ENCODE measurements at places on chromosomes 2 and 18.

DNA sequence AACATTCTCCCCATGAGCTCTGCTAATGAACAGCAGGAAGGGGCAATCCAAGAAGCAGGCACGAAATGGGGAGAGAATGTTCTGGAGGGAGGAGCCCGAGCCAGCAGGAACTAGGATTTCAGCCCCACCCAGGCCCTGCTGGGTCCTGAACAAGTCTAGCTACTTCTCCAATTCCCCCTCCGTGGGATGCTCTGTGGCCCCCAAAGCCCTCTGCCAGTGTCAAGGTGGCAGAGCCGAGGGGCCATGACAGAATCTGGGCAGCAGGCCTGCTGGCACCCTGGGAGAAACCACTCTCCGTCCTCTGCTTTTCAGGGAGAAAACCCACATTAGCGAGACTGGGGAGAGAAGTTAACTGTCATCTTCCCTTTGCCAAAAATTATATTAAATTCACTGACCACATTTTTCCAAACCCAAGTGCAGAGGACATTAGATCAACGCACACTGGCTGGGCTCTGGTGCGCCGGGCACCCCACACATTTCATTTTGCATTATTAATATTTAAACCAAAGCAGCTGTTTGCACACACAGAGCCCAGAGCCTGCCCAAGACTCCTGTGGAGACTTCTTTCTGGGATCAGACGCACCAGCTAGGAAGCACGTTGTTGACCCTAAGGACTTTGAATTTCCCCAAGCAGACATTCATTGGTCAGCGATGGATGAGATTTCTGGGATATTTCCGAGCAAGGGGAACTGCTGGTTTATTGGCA is 80.2 kb upstream of the PKDCC start:
- DNase-seq, result peak; percentile 73

- peak; percentile 76 for DNase-seq
Observed at GRCh38 chr18:58493516-58494253, 135.2 kb downstream of the ALPK2 start.

GRCh38 chr18:4677006-4677405 is 221.9 kb upstream of the DLGAP1 start:
- DNase-seq, result no peak

DNA sequence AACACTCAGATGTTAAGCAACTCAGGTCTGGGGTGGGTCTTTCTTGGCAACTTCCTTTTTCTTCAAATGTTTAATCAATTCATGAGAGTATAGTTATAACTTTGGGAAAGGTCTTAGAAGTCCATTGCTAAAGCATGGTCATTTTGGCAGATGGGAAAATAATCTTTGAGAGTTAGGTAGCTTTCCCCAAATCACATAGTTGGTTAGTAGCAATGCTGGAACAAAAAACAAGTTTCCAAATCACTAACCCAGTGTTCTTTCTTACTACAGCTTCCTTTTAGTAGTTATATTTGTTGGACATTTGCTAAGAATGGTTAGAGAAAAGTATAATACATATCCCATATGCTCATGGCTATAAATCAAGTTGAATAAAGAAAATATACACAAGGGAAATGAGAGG is 185.2 kb upstream of the SLC14A2 start:
- no peak for DNase-seq

DNA sequence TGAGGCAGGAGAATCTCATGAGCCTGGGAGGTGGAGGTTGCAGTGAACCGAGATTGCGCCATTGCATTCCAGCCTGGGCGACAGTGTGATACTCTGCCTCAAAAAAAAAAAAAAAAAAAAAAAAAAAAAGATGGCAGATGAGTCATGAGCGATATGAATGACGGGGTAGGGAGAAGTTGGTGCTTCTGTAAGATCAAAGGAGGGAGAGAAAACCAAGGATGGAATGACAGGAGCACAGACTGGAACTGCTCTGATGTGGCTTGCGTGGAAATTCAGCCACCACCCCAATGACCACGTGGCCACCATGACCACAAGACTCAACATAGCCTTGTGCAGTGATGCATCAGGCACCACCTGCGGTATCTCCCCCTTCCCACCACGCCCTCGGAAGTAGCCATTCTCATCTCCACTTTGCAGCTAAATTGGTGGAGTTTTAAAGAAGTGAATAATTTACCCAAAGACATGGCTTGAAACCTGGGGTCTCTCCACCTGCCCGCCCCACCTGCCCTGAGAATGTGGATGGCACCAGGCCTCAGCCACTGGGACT is 96.0 kb downstream of the ACKR3 start:
- peak; percentile 51 for DNase-seq

DNA sequence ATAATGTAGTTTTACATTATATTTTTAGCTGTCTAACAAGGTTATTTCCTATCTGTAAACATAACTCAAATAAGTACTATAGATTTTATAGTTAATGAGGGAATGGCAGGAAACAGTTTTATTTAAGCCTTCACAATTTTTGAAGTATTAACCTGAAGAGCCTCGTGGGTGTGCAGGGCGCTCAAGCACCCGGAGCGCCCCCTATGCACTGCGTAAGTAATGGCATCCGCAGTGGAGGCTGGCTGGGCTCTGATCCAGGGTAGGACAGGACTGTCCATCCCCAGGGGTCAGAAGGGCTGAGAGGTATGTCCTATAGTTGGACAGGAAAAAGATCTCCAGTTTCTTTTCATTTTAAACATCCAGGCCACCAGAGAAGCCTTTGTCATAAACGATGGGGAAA is 8.2 kb upstream of the GBX2 start:
- no peak for DNase-seq

DNA sequence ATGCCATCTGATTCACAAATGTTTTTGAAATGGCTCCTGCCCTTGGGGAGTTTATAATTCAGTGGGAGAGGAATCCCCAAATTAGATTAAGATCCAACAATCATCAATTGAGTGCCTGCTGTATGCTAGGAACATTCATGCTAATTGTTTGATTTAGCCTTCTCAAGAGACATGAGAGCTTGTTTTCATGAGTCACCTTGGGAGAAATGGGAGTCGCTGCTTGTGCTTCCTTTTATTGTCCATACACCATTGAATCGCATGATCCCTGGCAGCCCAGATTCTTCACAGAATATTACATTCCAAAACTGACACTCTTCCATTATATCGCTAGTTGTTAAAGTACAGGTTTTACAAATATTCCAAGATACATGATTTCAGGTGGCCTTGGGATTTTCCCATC is 106.0 kb upstream of the MAP3K20 start:
- no peak for DNase-seq

DNA sequence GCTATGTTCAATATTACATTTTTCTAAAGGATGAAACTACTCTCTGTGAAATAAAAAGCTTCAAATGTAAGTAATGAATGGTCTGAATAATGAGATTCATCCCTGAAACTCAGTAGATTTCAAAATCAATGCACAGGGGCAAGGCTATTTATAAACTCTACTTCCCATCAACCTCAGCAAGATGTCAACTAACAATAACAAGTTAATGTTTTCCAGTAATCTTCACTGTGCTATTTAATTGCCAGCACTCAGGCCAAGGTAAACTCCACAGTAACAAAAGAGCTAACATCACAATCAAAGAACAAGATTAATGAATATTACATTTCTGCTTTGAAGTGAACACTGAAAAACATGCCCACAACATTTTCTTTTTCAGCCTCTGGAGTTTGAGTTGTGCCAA is 144.3 kb upstream of the ZFP36L2 start:
- no peak for DNase-seq

GRCh38 chr2:24477229-24477628 is 13.8 kb upstream of the NCOA1 start:
- no peak for DNase-seq

GRCh38 chr2:238597638-238598528 is 171.2 kb downstream of the ASB1 start:
- no peak for DNase-seq

DNA sequence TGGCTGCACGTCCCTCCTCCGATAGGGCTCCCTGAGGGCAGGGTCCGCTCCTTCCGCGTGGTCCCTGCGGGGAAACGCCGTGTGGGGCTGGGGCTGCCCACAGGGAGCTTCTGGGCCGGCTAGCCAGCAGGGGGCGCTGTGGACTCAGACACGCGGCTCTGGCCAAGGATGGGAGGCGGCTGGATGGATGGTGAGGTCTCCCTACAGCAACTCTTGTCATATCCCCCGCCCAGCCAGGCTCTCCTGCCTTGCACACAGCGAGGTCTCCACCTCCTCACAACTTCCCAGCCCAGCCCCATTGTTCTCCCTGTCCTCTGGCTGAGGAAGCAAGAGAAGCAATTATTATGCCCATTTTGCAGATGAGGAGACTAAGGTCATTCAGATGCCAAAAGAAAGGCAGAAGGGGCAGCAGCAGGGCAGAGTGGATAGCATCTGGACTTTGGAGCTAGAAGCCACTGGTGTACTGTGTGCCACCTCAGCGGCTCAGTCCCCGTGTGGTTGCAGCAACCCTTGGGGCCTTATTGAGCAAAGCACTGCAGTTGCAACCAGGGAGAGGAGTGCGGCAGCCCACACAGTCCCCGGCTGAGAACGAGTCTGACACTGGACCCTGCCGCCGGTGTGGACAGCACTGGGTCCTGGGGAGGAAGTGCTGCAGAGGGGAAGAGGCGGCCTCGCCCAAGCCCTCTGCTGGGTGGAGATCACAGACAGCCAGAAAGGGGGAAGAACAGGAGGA is 99.0 kb downstream of the ZFP36L2 start:
- peak; percentile 80 for DNase-seq

DNA sequence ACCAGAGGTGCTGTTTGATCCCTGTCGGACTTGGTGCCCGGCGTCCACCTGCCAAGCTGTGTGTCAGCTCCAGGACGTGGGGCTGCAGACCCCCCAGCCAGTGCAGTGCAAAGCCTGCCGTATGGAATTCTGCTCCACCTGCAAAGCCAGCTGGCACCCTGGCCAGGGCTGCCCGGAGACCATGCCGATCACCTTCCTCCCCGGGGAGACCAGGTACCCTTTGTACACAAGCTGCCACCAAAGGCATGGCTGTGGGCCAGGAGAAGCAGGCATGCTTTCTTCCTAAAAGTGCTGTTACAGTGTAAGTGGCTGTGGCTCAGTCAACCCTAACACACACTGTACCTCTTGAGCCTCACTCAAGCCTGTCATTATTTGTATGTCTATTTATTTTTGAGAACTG is 103.3 kb downstream of the RNF144A start:
- no peak for DNase-seq
